Stimulated activated CD8-positive, alpha-beta memory T cell treated with anti-CD3 and anti-CD28 coated beads, Interleukin-15, amount 100 ng/mL, for 48 hours (primary cell): ENCODE measurements at places on chromosomes 7 and 10.

DNA sequence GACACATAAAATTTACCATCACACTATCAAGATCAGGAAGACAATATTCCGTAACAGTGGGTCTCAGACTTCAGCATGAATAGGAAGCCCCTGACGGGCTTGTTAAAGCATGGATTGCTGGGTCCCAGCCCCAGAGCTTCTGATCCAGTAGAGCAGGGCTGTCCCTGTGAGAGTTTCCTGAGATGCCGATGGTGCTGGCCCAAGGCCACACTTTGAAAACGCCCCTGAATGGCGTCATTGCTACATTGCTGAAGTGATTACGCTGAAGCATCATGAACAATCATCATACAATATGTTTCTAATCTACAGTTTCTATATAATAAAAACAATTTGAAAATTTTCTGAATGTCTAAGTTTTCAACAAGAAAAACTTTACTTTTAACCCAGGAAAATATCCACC is 38.0 kb upstream of the TMEM72 start:
- no peak for DNase-seq

GRCh38 chr7:45187089-45187945 is 29.7 kb downstream of the RAMP3 start:
- DNase-seq, result no peak

DNA sequence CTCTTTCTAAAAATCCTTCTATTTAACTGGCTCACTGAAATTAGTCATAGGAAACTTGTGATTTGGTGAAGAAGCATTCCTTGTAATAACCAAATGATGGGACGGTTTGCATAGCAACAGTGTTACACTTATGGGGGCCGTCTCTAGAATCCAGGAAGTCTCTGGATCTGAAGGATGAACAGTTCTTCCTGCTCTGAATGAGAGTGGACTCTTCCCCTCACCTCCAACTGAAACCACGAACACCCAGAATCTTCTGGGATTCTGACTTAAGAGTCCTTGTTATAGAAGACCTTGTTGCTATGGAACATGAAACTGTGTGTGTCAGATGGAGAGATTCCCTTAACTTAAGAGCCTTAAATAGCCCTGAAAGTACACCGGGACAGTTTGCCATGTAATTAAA is 23.2 kb downstream of the NOLC1 start:
- no peak for DNase-seq

DNA sequence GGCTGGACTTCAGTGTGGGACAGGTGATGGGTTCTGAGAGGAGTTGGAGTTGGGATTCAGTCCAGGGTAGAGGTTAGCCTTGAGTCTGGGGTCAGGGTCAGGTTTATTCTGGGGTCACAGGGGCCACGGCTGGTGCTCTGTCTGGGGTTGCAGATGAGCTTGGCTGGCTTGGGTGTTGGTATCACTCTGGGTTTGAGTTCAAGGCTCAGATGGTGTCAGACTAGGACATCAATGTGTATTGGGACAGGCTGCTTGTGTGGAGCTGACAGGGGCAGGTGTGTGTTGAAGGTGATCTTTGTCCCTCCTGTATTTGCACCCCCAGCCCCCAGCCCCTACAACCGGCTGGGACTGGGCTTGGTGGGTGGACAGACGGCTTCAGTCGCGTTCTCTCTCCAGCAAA is 26.8 kb downstream of the TMEM270 start:
- DNase-seq, result no peak

GRCh38 chr10:124484661-124485060 is 23.0 kb downstream of the LHPP start:
- DNase-seq, result no peak

DNA sequence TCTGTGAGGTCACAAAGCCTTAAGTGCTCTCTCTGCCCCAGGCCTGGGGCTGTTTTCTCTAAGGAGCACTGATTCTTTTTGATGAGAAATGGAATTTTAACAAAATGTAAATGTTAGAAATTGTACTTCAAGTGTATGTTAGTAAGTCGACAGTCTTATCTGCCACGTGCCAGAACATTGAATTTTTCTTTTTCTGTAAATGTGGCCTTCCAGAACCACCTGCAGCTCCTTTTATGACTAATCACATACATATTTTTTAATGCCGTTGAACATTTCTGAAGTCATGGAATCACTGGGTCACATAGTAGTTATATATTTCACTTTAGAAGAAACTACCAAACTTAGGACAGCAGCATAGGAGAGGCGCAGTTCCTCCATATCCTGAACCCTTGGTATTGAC is 38.0 kb downstream of the UBE3C start:
- DNase-seq, result no peak

DNA sequence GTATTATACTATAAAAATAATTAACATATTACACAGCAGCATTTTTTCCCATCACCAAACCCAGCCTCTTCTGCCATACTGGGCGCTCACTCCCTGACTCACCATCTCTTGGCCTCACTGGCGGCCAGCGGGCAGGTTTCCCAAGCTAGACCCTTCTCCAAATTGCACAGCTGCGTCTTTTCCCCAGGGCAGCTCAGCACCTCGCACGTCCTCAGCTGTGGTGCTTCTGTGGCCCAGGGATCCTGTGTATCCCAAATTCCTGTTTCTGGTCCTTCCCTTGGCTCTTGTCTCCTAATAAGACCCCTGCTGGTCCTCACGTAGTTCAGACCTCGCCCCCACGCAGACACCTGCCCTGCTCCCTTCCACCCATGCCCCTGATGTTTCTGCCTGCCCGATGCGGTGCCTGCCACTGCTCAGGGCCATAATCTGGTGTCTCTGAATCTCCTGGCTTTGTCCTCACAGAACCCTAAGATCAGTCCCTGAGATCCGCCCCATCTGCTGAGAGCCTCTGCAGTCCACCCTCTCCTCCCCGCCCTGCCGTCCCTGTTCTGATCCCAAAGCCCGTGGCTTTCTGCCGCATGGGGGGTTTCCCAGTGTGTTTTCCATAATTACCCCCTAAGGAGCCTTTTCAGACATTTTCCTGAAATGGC is 290.1 kb downstream of the TCERG1L start:
- no peak for DNase-seq

- DNase-seq, result no peak
These were observed 217.2 kb upstream of the HDAC9 start for GRCh38 chr7:18278316-18278715.

GRCh38 chr10:34655286-34656170 is 159.6 kb downstream of the PARD3 start:
- DNase-seq, result no peak

DNA sequence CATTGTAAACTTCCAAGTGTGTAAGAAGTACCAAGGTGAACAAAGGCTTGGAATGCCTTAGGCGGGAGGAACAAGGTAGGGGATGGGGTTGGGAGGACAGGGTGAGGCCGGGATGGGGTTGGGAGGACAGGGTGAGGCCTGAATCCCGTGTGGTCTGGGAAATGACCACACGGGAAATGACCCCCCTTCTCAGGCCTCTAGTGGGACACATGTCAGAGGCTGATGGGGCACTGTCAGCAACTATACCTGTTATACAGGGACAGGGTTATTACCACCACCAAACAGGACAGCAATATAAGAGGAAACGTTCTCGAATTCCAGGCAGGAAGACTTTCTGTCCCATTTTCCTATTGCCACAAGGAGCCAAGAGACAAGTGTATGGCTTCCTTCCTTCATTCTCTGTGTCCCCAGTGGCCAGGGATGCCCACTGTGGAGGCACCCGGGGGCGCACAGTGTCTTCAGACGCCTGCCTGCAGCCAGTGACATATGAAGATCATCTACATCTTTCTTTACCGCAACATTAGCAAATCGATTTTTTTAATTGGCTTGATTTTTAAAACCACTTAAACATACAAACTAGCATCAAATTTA is 1.3 kb downstream of the MKI67 start:
- DNase-seq, result no peak

DNA sequence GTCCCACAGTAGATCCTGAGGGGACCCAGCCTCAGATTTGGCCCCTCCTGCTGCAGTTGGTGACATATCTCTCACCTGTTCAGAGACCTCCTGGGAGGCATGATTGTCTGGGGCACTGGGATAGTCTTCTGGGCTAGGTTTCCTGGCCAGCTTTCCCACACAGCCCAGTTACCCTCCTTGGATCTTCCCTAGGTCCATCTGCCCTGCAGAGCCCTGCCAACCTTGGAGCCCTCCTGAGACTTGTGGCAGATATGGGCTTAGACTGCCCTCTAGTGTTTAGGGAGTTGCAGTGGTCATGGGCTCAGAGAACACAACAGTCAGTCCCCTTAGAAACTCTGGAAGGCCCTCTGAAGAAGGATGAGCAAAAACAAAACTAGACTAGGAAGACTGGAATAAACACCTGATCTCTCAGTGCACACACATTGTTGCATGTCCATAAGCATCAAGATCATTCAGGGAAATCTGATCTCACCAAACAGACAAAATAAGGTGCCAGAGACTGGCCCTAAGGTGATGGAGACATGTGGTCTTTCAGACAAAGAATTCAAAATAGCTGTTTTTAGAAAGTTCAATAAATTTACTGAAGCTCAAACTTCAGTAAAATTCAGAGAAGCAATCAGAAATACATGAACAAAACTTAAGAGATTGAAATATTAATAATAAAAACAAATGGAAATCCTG is 324.6 kb downstream of the ATRNL1 start:
- no peak for DNase-seq

GRCh38 chr10:55348534-55348933 is 547.5 kb upstream of the PCDH15 start:
- no peak for DNase-seq

GRCh38 chr10:60450291-60450690 is 60.6 kb upstream of the ANK3 start:
- DNase-seq, result no peak

- DNase-seq, result no peak
These were observed 64.3 kb downstream of the RGS10 start for GRCh38 chr10:119478111-119478802.

DNA sequence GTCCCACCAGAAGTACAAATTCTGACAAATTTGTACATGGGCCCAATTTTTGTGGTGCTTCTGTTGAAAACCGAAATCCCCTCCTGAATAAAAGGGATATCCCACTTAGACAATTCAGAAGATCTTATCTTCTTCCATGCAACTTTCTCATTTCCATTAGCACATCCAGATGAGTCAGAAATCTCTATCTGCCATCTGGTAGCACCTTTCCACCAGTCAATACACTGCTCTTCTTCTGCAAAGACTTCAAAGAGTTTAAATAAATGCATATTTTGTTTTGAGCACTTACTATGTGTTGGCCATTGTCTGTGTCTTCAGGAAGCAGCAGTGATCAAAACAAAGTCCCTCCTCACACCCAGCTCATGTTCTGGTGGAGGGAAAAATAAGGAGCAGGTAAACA is 12.7 kb upstream of the KLF6 start:
- DNase-seq, result no peak

DNA sequence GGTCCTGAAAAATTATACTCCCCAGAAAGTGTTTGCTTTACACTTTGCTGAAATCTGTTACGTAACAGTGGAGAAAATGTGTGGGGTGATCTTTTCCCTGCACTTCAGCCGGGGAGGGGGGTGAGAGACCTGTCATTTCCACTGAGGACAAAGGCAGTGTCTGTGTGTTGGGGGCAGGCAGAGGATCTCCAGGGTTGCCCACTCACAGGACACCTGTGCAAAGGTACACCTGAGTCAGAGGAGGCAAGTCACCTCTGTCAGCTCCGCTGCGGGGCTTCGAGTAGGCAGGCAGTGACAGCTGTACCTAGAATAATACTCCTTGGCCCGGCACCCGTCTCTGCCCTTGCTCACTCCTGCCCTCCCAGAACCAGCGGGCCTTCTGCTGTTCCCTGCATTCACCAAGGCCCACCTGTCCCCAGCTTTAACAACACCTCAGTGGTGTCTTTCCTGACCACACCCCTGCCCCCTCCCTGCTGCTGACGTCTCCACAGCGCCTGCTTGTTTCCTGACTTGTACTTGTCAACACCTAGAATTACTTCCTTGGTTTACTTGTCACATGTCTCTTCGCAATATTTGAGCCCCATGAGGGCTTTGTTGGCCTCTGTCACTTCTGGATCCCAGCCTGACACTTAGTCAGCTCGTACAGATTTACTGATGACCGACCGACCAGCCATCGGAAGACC is 159.2 kb downstream of the NEURL1 start:
- no peak for DNase-seq

DNA sequence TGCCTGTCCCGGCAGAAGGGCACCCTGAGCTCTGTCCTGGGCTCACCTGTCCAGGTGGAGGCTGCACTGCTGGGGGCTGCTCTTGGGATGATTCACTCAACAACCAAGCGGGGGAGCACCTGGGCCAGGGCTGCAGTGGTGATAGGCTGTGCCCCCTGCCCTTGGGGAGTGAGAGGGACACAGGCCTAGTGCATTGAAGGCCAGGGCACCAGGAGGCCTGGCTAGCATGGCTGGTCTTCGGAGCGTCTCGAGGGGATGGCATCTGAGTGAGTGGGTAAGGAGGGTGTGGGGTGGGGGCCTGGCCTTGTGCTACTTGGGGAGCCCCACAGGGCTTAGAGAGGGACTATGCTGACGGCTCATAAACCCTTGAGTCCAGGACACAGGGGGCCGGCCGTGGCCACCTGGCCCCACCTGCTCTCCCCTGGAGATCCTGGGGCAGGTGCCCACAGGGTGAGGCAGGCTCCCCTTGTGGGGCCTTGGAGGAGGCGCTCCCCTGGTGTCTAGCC is 3.1 kb downstream of the PWWP2B start:
- no peak for DNase-seq

- DNase-seq, result no peak
These were observed 3.6 kb downstream of the PLAC9 start for GRCh38 chr10:80136134-80136571.

DNA sequence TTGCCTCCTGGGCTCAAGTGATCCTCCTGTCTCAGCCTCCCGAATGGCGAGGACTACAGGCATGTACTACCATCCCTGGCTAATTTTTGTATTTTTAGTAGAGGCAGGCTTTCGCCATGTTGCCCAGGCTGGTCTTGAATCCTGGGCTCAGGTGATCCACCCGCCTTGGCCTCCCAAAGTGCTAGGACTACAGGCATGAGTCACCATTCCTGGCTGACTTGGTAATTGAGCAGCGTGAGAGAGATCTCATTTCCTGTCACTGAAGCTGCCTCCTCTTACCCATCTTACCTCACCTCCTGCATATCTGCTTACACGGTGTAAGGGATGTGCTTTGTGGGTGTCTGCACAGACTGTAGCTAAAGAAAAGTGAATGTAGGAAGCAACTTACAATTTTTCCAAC is 9.7 kb downstream of the IFIT3 start:
- DNase-seq, result peak; percentile 8

DNA sequence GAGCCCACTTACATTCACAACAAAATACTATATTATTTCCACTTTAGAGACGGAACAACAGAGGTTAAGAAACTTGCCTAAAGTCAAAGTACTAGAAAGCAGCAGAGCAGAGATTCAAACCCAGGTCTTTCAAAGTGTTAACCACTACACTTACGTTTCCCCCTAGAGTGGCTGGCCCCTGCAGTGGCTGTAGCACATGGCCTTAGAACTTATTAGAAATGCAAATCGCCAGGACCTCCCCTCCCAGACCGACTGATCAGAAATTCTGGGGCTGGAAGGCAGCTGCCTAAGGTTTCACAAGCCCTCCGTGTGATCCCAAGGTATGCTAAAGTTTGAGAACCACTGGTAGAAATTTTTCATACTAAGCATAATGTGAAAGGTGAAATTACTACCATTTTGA is 8.1 kb downstream of the MPP7 start:
- DNase-seq, result no peak

DNA sequence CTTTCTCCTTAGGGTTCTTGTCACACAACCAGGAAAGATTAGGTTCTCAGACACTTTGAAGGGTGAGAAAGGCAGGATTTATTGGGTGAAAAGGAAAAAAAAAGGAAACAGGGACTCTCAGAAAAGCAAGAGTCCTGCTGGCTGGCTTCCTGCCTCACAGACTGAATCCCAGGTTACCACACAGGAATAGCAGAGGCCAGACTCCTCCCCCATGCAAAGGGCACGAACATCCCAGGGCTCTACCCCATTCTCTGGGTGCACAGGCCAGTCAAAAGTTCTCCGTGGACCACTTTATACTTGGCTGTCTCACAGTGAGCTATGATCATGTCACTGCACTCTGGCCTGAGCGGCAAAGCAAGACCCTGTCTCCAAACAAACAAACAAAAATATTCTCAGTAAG is 42.6 kb downstream of the HOXA1 start:
- no peak for DNase-seq
